ENCODE measurements at places on chromosomes 5 and 9.

DNA sequence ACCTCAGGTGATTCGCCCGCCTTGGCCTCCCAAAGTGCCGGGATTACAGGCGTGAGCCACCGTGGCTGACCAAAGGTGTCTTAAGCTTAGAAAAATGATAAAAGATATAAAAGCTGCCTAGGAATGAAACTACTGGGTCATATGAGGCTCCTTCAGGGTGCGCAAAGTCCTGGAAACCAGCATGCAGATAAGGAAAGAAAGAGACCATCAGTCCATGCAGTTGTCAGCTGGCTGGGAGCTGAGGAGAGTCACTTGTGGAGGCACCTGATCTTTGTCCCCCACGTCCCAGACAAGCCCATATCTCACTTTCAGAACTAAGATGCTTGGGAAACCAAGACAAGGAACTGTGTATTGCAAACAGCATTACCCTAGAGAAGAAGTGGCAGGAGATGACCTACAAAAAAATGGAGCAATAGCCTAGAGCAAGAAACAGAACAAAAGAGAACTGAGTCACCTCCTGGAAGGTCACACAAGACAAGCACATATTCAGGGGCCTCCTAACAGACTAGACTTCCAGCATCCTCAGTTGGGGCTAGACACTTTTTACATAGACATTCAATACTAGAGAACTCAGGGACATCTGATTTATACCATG, 2.8 kb upstream of the CCDC125 start:
- no peak for DNase-seq

GRCh38 chr5:130251931-130252330, 347.7 kb downstream of the CHSY3 start:
- DNase-seq: no peak

- no peak for DNase-seq
These were observed 30.8 kb downstream of the DAB2IP start for GRCh38 chr9:121682201-121682600.

DNA sequence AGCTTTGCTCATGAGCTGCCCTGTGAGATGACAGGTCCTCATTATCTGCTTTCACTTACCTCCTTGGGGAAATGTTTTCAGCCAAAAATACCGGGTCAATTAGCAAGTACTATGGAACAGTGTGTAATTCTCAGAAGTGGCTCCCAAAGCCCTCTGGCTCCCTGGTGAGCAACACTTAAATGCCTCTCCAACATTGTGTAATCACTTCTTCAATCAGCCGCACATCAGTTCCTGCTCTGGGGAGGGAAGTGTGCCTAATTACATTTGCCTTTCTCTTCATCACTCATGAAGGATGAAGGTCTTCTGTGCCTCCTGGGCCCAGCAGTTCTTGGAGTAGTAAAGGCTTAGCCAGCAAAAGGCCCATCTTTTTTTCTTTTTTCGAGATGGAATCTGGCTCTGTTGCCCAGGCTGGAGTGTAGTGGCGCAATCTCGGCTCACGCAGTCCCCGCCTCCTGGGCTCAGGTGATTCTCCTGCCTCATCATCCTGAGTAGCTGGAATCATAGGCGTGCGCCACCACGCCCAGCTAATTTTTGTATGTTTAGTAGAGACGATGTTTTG, 23.1 kb downstream of the NIM1K start:
- DNase-seq: no peak

GRCh38 chr5:32076699-32077695, 97.1 kb downstream of the GOLPH3 start:
- DNase-seq: no peak

DNA sequence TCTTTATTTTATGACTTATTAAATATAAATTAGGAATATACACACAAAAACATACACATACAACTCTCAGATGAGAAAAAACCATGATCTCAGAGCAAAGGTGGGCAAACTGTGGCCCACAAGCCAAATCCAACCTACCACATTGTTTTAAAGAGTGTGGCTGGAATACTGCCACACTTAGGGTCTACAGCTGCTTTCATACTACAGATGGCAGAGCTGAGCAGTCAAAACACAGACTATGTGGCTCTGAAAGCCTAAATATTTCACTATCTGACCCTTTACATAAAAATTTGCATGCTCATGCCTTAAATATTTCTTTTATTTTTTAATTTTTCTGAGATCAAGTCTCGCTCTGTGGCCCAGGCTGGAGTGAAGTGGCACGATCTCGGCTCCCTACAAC, 28.3 kb downstream of the LEAP2 start:
- no peak for DNase-seq

DNA sequence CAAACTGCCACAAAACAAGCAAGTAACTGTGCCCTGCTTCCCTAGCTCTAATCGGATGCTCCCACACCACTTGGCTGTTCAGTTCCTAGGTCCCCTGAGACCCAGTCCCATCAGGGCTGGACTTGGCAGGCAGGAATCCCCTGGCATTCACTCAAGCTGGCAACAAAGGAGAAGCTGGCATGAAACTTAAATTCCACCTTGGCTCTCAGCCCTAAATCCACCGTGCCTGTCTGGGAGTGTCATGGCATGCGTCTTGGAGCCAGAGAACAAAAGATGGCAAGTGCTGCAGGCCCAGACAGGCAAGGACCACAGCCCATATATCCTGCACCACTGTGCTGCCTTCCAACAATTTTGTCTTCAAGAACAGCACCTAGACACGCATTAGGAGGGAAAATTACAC, 38.2 kb downstream of the ETF1 start:
- DNase-seq: no peak

DNA sequence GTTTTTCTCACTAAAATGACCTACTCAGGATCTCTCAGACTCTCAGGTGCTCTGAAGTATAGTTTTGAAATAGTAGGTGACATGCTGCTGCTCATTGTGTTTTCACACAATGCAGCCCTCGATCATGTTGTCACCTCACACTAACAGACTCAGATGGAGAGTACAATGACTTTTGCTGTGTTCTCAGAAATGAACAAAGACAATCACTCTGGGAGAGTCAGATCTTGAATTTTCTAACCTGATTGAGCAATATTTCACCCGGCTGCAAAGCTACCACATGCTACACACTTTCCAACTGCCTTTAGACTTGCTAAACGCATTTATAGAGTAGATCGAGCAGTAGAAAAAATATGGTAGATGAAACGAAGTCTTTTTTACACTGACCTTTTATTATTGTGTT, 113.4 kb downstream of the ST8SIA4 start:
- no peak for DNase-seq

DNA sequence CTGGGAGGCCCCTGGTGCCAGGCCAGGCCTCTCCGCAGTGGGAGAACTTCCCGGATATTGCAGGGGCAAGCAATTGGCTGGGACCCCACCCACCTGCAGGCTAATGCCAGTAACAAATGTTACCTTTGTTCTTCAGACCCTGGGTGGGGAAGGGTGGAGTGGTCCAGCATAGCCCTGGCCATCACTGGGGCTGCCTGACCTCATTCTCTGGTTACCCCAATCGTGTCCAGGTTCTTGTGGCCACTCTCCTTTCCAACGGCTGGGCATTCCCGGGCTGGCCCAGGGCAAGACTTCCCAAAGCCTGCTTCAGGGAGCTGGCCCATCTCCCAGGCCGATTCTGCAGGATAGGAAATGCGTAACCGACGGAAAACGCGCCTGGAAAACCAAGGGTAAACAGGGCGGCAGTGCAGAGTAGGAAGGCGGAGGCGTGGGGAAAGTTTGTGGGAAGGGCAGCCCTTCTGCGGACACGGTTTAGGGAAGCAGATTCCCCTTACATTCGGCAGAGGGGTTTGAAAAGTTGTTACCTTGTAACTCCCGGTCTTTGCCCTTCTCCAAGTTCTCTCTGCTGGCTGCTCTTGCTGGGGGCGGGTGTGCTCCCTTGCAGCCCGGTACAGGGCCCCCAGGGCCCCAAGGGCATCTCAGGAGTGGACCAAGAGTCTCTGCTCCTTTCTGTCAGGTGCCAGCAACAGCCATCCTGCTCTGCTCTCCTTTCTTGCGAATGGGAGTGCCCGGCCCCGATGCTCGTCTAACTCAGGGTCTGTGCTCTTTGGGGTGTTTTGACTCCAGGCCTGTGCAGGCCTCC, 3.5 kb downstream of the NRARP start:
- no peak for DNase-seq

DNA sequence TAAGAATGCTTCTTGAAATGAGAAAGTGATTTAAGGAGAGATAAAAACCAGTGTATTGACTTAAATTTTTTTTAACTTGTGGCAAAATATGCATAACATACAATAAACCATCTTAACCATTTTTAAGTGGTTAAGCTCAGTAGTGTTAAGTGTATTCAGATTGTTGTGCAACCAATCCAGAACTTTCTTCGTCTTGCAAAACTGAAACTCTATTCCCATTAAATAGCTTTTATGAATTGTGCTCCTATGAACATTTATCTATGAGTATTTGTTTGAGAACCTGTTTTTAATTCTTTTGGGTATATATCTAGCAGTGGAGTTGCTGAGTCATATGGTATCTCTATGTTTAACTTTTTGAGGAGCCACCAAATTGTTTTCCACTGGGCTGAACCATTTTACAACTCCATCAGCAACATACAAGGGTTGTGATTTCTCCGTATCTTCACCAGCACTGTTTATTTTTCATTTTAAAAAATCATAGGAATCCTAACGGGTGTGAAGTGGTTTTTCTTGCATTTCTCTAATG, 76.6 kb upstream of the ACTBL2 start:
- DNase-seq: no peak

DNA sequence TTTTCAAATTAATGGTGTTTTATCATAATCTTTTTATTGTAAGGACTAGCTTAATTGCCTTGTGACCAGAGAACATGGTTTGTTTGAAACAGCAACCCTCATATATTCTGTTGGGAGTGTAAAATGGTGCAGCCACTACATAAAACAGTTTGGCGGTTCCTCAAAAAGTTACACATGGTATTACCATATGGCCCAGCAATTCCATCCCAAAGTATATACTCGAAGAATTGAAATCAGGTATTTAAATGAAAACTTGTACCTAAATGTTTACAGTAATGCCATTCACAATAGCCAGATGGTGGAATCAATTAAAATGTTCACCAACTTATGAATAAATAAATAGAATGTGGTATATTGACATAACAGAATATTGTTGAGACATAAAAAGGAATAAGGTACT, 14.8 kb upstream of the IL33 start:
- no peak for DNase-seq

DNA sequence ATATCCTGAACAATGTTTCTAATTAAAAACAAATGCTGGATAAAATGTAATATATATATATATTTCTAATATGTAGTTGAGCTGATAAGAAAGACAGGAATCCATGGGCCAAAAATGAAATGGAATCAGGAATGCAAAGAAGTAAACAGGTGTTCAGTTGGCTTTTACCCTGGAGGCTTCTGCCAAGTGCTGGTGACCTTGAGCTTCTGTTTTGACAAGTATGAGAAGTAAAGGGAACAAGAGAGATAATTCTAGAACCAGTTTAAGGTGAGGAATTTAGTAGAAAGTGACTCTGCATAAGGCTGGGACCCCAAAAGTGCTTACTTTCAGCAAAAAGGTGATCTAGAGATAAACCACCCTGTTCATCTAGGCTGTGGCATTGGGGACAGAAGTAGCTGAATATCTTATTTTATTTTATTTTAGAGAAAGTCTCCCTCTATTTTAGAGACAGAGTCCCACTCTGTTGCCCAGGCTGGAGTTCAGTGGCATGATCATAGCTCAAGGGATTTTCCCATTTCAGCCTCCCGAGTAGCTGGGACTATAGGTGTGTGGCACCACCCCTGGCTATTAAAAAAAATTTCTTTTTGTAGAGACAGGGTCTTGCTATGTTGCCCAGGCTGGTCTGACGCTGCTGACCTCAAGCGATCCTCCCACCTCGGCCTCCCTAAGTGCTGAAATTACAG, 27.0 kb downstream of the DCAF10 start:
- no peak for DNase-seq

GRCh38 chr5:158011422-158011821, 152.5 kb upstream of the CLINT1 start:
- DNase-seq: no peak

DNA sequence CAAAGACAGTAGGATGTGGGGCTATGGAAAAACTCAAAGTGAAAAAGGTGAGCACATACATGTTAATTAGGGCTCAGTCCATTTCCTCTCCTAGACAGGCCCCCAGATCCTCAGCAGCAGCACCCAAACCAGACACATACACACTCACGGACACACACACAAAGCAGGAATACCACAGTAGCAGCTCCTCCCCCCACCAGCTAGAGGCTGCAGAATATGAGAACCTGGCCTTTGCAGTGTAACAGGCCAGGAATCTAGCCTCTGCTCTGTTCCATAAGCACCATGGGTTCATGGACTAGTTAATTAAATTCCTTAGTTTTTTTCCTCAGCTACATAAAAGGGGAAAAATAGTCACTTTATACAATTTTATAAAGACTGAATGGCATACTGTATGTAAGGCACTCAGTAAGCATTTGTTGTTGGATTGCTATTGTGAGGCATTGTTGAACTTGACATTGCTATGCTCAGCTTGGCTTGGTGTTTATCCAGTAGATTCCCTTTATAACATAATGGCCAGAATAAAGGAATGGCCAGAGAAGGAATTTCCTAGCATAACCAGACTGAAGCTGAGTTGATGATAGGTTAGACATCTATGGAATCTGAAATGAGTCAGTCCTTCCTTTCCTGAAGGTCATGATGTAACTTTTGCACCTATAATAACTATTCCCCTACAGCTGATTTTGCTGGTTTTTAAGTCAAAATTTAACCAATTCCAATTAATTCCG, 186.8 kb downstream of the SEMA5A start:
- no peak for DNase-seq

DNA sequence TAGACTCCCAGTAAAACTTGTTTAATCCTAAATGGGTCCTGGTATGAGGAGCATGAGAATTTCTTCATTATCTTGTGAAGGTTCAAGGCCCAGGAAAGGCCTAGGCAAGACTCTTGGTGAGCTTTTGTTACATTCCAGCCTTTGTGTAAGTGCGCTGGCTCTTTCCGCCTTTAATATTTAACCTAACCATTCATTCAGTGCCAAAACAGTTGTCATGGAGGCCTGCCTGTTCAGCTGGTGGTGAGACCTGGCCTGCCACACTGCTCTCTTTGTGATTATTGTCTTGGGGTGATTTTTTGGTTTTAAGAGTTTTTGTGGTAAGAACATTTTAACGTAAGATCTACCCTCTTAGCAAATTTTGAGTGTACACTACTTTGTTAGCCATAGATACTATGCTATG, 127.5 kb upstream of the WWC1 start:
- no peak for DNase-seq

- DNase-seq: no peak
These were observed 49.7 kb upstream of the PLEKHG4B start for GRCh38 chr5:42250-42649.

GRCh38 chr9:108553111-108553635, 302.6 kb downstream of the ACTL7B start:
- DNase-seq: no peak
